NCI-H1417 (cell line): ENCODE measurements at places on chromosomes 16 and 17.

DNA sequence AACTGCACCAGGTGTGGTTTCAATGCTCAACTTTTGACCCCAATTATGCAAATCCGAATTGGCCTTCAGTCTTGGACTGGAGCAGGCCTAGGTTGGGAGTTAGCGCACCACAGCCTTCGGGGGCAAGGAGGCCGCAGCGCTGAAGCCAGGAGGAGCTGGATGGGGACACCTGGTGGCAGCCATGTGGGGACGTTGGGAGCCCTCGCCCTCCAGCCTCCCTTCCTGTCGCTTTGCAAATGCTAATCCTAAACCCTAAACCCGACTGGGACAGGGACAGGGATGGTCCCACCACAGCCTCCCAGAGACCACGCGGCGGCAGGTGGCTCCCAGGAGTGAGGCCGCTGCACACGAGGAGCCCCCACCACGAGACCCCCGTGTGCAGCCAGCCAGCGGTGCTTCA lies 58.7 kb downstream of the KLHDC4 start:
- DNase-seq: no peak

DNA sequence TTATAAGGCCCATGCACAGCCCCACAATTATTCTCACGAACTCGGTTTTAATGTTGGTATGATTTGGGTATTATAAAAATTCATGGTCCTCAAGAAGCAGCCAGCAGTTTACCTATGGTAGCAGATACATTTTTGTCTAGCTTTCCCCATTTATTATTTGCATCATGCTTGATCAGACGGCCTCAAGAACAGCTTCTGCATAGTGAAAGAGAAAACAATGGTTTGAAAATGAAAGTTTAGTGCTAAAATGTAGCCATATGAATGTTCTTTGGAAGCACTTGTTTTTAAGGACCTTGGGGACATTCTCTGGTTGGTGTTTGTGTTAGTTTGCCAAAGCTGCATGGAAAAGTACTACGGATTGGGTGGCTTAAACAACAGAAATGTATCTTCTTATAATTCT lies 72.4 kb upstream of the CPHXL start:
- no peak for DNase-seq

DNA sequence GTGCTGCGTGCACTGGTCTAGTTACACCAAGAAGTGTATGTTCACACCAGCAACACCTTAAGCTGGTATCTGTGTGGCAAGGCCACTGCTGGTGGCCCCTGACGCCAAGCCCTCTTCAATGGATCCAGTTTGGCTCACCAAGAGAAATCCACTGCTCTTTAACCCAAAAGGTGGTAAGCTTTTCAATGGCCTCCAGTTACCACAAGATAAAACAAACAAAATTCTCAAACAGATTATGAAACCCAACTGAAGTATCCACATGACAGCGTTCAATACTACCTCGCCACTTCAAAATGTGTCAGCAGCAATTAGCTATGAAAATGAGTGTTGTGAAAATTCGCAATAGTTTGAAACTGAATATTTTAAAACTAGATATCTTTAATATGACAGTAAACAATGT lies 96.5 kb upstream of the AKTIP start:
- no peak for DNase-seq

DNA sequence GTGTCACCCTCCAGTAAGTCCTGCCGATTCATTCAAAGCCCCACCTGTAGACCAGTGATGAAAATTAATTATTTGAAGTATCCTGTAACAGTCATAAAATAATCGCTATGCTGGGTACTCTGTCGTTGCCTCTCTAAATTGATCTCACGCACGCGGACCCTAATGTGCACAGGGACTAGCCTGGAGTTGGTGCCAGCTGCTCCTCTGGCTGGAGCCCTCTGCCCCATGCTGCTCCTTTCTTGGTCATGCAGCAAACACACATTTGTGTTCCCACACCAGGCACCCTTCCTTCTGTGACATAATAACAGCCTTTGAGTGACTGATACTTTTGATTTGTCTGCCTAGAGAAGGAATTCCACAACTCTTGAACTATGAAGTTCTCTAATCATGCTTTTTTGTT lies 16.0 kb downstream of the RAB11FIP3 start:
- DNase-seq: no peak

- DNase-seq: no peak
Observed at GRCh38 chr17:76351526-76352071, 2.1 kb downstream of the PRPSAP1 start.

- no peak for DNase-seq
Observed at GRCh38 chr17:82110298-82110697, 12.3 kb upstream of the FASN start.

- no peak for DNase-seq
Observed at GRCh38 chr17:44359006-44359405, 4.6 kb downstream of the FAM171A2 start.

DNA sequence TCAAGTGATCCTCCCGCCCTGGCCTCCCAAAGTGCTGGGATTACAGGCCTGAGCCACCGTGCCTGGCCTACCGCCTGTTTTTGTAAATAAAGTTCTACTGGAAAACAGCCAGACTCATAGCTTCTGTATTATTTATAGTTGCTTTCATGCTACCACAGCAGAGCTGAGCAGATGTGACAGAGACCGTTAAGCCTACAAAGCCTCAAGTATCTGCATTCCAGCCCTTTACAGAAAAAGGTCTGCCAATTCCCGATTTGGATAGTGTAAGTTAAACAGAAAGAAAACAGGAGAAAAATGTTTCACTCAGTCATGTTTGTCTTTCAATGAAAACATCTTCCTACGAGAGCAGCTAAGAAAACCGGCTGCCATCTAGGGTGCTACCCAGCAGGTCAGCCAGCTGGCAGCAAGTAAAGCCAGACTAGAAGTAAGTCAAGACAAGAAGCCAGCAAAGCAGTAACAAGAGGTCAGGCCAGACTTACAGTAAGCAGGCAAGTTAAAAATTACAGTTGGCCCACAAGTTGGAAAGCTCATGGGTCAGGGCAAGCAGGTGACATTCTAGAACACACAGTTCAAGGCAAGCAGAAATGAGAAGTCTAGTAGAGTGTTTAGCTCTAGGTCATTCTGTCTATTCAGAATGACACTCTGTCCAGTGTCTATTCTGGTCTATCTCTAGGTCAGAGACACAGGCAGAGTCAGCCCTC lies 17.7 kb downstream of the NCBP3 start:
- DNase-seq: no peak

GRCh38 chr16:25111403-25112166 lies at the start of gene LCMT1:
LCMT1 (plus strand) TSS chr16:25111742; CDS start chr16:25111884, 142 bp downstream.
- peak; percentile 99 for DNase-seq

- DNase-seq: no peak
Observed at GRCh38 chr17:74123866-74124444, 79.5 kb upstream of the RPL38 start.

DNA sequence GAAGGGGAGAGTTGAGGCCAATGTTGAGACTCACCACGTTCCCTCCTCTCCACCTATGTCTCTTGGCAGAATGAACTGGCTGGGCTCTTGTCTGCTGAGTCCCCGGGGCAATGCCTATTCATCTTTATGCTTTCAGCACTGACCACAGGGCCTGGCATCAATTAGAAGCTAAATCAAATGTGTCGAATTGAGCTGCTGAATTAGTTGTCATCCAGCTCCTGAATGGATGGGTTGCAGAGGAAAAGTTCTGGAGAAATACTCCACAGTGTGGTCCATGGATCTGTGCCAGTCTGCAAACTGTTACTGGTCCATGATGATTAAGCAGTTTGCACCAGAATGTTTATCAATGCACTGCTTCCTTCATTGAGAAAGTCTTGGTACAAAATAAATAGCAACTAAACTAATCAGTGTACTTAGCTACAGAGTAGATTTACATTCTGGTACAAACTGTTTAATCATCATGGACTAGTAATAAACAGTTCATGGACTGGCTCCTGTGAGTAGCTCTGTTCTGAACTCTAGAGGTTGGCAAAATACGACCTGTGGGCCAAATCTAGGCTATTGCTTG lies 4.6 kb downstream of the CNGB1 start:
- DNase-seq: no peak

DNA sequence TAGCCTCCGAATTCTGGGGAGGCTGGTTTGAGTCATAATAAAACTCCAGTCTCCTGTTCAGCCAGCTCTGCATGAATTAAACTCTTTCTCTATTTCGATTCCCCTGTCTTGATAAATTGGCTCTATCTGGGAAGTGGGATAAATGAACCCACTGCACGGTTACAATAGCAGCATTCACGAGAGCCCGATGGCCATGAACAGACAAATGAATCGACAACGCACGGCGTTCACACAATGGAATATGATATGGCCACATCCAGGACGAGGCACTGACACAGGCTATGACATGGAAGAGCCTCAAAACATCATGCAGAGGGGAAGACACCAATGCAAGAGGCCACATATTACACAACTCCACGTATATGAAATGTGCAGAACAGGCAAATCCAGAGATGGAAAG lies 5.6 kb upstream of the CARD14 start:
- DNase-seq: no peak

- no peak for DNase-seq
Observed at GRCh38 chr17:69878661-69879060, 196.4 kb upstream of the KCNJ16 start.

DNA sequence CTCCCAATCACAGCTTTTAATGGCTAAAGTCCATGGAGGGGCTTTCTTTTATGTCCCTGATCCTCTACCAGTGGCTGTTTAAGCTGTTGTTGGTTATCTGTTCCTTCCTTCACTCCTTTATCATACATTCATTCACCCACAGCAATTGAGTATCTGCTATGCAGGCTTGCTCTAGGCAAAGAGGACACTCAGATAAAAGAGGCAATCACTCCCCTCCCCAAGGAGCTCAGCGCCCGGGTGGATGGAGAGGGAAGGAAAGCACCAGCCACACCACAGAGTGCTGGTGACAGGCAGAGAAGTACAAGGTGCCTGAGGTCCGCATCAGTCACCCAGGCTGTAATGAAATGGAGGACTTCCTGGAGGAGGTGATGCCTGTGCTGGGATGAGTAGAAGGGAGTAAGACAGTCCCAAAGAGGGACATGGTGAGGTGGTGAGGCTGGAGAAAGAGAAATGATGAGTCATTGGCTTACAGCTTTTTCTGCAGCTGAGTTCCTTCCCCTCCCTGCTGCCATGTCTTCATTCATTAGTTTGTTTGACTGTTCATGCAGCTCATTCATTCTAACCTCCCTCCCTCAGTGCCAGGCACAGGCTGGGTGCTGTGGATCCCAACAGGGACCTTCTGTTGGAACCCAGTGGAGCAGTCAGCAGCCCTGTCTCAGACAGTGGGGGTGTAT lies 12.8 kb upstream of the NGFR start:
- no peak for DNase-seq

DNA sequence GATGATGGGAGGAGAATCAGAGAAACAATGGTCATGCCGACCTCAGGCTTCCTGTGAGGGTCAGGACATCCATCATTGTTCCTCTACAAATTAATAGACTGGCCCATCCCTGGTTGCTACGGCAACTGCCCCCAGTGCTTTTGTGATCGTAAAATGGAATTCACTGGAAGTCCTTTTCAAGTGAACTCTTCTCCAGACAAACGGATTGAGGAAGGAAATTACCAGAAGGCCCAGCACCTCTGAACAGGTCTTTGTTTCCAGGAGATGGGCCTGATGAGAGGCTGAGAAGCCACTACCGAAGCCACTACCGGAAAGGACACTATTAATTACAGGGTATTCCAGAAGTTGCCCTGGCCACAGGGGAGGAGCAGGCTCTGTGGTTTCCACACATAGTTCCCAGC lies 126.0 kb downstream of the MGAT5B start:
- peak; percentile 61 for DNase-seq

DNA sequence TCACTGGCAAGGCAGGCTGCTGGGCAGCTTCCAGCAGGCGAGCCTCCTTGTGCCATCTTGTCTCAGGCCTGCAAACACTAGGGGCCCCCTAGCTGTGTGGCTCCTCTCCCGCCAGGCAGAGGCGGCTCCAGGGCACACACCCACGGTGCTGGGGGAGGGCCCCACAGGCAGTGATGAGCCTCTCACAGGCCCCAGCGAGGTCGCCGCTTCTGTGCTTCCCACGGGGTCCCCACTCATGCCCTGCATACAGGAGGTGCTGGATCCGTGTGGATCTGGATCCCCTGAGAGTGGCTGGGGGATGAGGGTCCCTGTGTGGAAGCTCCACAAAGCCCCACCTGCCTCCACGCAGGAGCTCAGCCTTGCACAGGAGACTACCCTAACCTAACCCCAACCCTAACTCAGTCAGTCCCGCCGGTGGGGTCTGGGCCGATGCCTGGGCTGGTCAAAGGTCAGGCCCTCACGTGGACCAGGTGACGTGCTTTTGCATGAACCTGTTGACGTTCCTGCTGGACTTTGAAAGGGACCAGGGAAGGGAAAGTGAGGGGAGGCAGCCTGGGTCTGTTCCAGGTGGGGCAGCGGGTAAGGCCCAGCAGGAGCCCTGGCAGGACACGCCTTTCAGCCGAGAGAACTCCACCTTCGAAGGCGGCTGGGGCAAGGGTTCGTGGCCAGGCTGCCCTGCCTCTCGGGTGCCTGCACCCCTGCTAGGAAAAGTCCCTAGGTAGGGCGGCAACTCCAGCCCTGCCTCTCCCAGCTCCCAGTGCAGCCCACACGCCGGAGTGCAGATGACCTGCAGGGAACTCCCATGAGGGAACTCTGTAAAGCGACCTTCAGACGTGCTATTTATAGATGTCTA lies 5.2 kb downstream of the SECTM1 start:
- peak; percentile 37 for DNase-seq

GRCh38 chr17:7063518-7064094 lies 16.4 kb downstream of the CLEC10A start:
- DNase-seq: no peak

DNA sequence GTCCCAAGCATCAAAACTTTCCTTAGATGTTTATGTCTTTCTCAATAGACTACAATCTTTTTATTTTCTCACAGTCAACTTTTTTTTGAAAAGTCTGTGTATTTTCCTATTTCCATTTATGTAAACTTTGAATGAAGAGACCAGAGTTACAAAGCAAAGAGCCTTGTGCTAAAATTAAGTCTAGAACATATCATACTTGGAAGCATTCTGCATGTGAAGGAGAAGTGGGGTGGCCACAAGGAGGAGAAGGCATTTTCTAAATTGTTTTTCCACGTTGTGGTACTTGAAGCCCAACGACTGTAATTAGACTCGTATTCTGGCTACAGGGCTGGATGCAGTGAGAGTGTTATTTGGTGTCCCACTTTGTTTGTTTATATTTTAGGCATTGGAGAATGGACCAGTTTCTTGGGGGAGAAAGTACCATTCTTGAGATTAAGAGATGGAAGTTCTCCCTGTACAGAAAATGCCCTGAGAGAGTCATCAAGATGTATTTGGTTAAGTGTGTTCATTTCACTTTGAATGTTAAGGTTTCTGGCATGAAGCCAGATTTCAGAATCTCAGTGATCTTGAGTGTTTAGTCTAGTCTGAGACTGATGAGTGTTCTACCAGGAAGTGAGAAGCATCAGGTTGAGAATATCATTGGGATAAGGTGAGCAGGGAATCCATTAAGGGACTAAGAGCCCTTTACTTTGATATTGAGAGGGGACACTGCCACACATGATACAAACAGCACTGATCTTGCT lies 71.6 kb downstream of the MAP2K6 start:
- peak; percentile 90 for DNase-seq

DNA sequence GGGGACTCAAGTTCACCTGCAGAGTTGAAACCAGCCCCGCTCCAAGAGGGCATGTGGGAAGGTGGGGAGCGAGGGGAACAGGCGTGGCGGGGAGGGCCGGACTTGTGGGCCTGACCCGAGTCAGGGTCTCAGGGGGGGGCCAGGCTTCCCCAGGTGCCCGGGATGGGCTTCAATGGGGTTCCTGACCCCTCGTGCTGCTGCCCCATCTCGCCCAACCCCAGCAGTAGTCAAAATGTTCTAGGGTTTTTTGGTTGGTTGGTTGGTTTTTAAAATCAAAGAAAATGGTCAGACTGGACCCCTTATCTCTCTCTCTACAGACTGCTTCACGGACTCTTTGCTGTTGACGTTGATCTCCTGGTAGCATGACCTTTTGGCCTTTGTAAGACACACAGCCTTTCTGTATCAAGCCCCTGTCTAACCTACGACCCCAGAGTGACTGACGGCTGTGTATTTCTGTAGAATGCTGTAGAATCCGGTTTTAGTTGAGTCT lies 69.5 kb downstream of the AMFR start:
- no peak for DNase-seq
